ENCODE measurements at places on chromosomes 5 and 9.

GRCh38 chr5:98639274-98639673 lies 134.2 kb upstream of the RGMB start:
- DNase-seq: no peak

- DNase-seq: no peak
Measured at GRCh38 chr5:39055027-39055767, 19.0 kb downstream of the RICTOR start.

DNA sequence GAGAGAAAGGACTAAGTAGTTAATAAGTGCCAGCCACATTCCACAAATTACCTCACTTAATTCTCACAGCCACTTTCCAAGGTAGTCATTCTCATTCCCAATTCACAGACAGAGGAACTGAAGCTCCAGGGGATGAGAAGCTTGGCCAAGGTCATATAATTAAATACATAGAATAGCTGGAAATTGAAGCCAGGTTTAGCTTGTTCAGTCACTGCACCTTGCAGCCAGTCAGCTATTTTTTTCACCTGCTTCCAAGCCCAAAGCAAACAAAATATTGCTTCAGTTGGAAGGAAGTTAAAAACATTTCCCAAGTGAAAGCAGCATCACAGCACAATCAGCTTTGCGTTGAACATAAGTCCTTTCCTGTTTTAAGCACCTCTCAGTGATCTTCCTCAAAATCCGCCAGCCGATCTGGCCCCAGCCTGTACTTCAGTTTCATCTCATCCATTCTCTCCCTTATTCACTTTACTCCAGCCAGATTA lies 4.8 kb downstream of the ALDH1A1 start:
- no peak for DNase-seq

DNA sequence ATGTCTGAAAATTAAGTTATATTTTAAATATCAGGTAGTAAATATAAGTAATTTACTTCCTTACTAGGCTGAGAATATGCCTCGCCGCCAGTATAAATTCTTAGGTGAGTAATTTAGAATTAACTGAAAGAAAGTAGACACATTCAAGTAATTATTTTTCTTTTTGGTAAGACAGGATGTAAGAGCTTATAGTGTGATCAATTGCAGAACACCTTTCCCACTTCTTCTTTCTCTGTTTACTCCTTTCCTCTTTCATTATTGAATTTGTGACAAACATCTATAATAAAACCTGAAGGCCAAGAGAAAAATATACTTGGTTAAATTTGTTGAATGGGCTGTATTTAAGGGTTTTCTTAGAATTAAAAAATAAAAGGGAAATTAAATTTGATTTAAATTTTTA lies 195.1 kb upstream of the CDKN2B start:
- no peak for DNase-seq

- no peak for DNase-seq
Measured at GRCh38 chr9:92945796-92946195, 1.5 kb upstream of the FGD3 start.

- no peak for DNase-seq
Measured at GRCh38 chr9:10396615-10397014, 216.2 kb downstream of the PTPRD start.

GRCh38 chr5:72042097-72042496 lies 65.2 kb upstream of the MAP1B start:
- no peak for DNase-seq

GRCh38 chr9:98808411-98808815 lies 943 bp downstream of the GALNT12 start:
- no peak for DNase-seq

- no peak for DNase-seq
Measured at GRCh38 chr9:35341585-35341984, 148.3 kb upstream of the RUSC2 start.

GRCh38 chr5:68250661-68251298 lies 35.2 kb downstream of the PIK3R1 start:
- no peak for DNase-seq

- DNase-seq: no peak
Measured at GRCh38 chr5:131536211-131536826, 98.7 kb downstream of the RAPGEF6 start.

- no peak for DNase-seq
Measured at GRCh38 chr5:157252711-157253465, 13.0 kb upstream of the CYFIP2 start.

- no peak for DNase-seq
Measured at GRCh38 chr9:26567976-26568375, 324.6 kb downstream of the CAAP1 start.

- DNase-seq: no peak
Measured at GRCh38 chr5:157867751-157868387, 8.9 kb upstream of the CLINT1 start.

DNA sequence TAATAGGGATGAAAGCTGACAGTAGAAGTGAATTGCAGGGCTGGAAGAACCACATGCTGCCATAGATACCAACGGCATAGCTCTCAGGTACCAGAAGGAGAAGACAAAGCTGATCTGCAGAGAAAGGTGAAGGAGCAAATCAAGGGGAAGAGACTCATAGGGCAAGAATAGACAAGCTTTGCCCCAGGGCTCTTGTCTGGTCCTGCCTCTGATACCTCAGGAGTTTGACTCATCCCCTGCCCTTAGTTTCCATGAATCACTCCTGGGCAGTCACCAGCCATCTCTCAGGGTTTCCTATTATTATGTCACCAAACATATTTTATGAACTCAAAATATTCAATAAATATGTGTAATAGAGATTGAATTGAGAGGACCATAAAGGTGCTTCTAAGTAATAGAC lies 800.9 kb downstream of the DNAH5 start:
- DNase-seq: no peak

DNA sequence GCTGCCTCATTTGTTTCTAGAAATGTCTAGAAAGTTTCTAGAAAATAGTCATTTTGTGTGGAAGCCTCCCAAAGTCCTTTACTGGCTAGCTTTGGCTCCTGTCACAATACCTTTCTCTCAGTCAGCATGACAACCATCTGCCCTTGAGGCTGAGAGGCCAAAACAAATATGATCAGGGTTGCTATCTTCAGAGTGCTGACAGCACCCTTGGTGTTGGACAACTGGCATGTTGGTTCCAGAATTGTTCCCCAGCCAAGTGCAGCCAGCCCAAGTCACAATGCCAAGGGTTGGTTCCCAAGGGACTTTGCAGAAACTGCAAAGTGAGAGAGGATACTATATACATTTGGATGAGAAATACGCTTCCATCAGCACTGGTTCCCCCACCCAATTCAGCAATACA lies 140.9 kb upstream of the GAS1 start:
- no peak for DNase-seq

GRCh38 chr9:136289651-136290507 lies 14.0 kb downstream of the CCDC187 start:
- no peak for DNase-seq

GRCh38 chr5:158519433-158520021 lies 580.2 kb downstream of the EBF1 start:
- no peak for DNase-seq

DNA sequence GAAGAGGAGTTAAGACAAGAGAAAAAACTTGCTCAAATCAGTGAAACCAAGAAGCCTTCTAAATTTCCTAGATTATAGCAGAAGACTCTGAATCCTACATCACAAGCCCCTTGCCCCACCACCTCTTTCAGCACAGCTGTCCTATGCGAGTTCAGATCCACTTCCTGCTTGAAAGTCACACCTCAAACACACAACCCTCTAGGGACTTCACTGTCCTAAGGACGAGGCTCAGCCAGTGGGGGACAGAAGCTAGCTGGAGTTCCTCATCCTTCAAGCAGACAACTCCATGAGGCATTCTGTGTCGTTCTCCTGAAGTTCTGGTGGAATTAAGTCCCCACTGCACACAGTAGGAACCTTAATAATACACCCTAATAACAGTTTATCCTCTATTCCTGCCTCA lies 44.3 kb downstream of the NRG2 start:
- DNase-seq: no peak

- DNase-seq: no peak
Measured at GRCh38 chr5:180143656-180144364, 65.2 kb downstream of the RASGEF1C start.

DNA sequence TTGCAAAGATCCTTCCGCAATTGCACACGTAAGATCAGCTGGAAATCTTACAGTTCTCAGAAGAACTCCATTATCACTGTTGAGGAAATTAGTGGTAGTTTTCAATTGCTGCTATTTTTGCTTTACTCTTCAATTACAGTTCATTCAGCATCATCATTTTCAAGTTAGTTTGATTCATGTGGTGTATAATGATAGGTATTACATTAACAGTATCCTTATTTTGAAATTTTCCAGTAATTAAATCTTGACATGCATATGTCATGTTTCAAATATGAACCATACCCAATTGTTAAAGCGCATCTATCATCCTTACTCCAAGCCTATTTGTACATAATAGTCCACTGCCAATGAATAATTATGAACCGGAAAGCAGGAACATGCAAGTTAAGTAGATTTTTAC lies 60.3 kb downstream of the NR6A1 start:
- no peak for DNase-seq

DNA sequence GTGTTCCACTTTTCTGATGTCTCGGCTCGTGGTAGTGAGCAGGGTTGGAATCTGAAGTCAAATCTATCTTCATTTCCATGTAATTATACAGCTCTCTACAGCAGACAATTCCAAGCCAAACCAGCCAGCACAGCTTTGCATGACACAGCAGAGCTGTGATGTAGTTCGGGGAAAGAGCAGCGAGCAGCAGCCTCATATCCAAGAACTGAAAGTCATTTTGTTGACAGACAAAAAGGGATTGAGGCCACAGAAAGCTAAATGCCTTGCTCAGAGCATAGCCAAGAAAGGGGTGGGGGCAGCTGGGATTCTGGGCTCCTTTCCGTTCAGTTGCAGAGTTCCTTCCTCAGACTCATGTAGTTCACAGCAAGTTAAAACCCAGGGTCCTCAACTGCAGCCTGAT lies 32.1 kb downstream of the LCP2 start:
- DNase-seq: no peak

DNA sequence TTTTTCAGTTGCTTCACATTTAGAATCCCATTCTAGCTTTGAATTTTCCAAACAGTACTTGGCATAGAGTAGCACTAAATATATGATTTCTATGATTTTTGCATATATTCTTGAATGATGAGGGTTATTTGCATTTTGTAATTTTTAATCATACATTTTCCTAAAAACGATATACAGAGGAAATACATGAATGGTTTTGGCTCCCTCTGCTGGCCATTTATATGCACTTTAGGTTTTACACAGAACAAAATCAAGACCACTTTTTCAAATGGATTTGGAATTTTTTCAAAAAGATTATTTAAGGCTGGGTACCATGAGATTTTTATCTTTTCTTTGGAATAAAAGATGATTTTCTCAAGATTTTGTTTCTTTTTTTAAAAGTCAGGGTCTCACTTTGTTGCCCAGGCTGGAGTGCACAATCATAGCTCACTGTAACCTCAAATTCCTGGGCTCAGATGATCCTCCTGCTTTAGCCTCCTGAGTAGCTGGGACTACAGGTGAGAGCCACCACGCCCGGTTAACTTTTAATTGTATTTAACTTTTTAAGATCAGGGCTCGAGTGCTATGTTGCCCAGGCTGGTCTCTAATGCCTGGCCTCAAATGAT lies 16.7 kb upstream of the COMMD10 start:
- DNase-seq: no peak

GRCh38 chr5:40775846-40776657 lies 20.3 kb upstream of the TTC33 start:
- no peak for DNase-seq

DNA sequence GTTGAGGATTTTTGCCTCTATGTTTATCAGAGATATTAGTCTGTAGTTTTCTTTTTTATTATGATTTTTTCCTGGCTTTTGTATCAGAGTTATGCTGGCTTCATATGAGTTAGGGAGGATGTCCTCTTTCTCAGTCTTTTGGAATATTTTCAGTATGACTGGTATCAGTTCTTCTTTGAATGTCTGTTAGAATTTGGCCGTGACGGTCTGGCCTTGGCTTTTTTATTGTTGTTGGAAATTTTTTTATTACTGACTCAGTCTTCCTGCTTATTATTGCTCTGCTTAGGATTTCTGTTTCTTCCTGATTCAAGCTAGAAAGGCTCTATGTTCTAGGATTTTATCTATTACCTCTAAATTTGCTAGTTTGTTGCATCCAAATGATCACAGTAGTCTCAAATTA lies 421.9 kb downstream of the CDH10 start:
- DNase-seq: no peak

DNA sequence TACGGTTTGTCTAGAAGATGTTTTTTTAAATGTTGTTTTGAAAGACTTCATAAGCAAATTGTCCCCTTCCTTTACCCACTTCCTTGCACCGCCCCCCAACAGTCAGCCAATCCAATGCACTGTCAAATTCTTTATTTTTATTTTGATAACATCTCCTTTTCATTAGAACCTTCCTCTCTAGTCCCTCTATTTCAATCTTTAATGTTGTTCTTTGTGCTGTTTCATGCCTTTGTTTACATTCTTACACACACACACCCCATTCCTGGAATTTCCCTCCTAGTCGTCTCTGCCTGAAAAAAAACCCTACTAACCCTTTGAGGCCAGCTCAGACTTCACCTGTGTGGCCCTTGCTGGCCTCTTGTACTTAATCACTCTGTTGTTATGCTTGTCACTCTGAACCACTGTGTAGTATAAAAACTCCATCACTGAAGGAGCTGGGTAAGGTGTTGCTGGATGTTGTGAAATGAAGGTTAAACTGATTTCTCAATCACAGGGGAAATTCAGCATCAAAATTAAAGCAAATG lies 133.4 kb downstream of the UGCG start:
- DNase-seq: no peak

GRCh38 chr5:50923768-50924494 lies 257.5 kb downstream of the PARP8 start:
- DNase-seq: no peak

GRCh38 chr5:133471699-133472098 lies 140.6 kb downstream of the FSTL4 start:
- no peak for DNase-seq

DNA sequence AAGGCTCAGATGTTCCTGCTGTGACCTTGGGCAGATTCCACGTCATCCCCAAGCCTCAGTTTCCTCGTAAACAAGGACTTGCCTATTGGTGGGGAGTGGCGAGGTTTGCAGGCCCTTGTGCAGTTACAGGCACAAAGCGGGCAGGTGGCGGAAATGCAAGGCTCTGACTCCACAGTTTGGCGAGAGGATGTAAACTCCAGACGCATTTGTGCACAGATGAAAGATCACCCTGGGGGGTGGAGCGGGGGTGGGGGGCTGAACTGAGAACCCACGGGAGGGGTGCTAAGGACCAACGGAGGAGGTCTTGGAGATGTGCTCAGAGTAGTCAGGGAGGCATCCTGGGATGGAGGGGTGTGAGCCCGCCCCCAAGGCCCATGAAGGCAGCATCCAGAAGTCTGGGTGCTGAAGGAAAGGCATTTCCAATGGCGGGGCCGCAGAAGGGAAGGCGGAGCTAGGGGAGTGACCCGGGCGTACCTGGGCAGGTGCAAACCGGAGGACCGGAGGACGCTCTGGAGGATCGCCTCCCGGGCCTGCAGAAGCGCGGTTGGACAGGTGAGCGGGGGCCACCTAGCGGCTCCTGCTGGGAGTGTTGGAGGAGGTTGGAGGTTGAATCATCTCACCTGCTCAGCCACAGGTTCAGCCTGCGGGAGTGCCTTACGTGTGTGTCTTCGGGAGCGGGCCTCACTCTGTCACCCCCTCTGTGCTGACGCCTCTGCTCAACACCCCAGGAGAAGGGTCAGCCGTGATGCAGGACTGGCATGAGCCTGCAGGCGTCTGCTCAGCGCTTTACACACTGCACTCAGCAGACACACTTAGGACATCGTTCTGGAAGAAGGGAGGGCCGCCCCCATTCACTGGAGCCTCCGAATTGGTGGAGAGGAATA lies 1.9 kb upstream of the FIBCD1 start:
- DNase-seq: peak; percentile 65

All from COLO829 (cell line).